ENCODE measurements at places on chromosomes 4 and X. TPM values are rescaled to one million over a fixed set of nuclear protein-coding genes. Genes with fewer than 3 reads are reported as not detected.
A peak's percentile ranks its signal among the peaks of the same experiment; 100 is the strongest.

DNA sequence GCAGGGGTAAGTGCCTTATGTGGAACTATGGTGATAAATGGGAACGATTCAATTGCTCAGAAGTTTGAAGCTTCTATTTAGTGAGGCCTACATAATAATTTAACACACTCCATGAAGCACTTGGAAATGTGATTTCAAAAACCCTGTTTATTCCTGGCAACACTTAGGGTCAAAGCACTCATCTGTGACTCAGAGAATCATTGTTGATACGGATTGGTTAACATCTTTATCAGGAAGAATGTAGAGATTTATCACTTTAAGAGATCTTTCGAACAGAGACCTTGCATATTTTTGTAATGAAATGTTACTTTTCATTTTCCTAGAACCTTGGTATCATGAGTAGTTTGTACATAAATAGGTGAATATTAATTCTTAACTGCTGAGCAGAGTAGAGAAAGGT lies 269.1 kb upstream of the SLIT2 start:
- peaks cover 26% of the 10 kb centered on the region for H3K4me1 ChIP-seq
- DNase-seq: peak; percentile 62
- H3K27ac ChIP-seq: peak overlapping the region; percentile 96
- 0 out of 2 replicates have a peak overlapping the region, but pooled peaks have one; percentile 6 for H3K4me3 ChIP-seq
- no peaks in the 10 kb centered on the region for H3K36me3 ChIP-seq

Gene XKRX
- total RNA-seq: not detected

- H3K4me3 ChIP-seq: no peak overlapping the region
- DNase-seq: no peak
- no peaks in the 10 kb centered on the region for H3K4me1 ChIP-seq
- no peaks in the 10 kb centered on the region for H3K36me3 ChIP-seq
- no peak overlapping the region for H3K27ac ChIP-seq
Measured at GRCh38 chr4:31246856-31247255, 526.7 kb downstream of the PCDH7 start.

GRCh38 chr4:138734746-138735145 lies 280.8 kb upstream of the NOCT start:
- H3K27ac ChIP-seq: no peak overlapping the region
- H3K36me3 ChIP-seq: no peaks in the 10 kb centered on the region
- H3K4me3 ChIP-seq: no peak overlapping the region
- DNase-seq: peak; percentile 69

- no peak for DNase-seq
- H3K36me3 ChIP-seq: no peaks in the 10 kb centered on the region
- H3K27ac ChIP-seq: no peak overlapping the region
Measured at GRCh38 chr4:188767496-188767895, 628.3 kb downstream of the TRIML1 start.

Gene RXFP1
- total RNA-seq: 3.1 TPM

GRCh38 chrX:98405376-98405775 lies 1521.7 kb downstream of the RPA4 start:
- no peaks in the 10 kb centered on the region for H3K4me1 ChIP-seq
- H3K27me3 ChIP-seq: no peaks in the 10 kb centered on the region
- DNase-seq: no peak
- no peak overlapping the region for H3K27ac ChIP-seq

GRCh38 chr4:42331914-42332368 lies 65.3 kb upstream of the SHISA3 start:
- H3K27me3 ChIP-seq: no peaks in the 10 kb centered on the region
- DNase-seq: peak; percentile 1
- H3K4me3 ChIP-seq: no peak overlapping the region

Gene SMPX
- not detected for total RNA-seq

GRCh38 chr4:101328063-101328602 lies 19.2 kb downstream of the PPP3CA start:
- H3K4me3 ChIP-seq: no peak overlapping the region
- no peaks in the 10 kb centered on the region for H3K36me3 ChIP-seq
- no peak overlapping the region for H3K27ac ChIP-seq
- no peak for DNase-seq
- H3K27me3 ChIP-seq: no peaks in the 10 kb centered on the region
